ENCODE measurements at places on chromosomes 6 and 20.
A peak's percentile ranks its signal among the peaks of the same experiment; 100 is the strongest.

GRCh38 chr6:156827382-156827781 lies 50.2 kb downstream of the ARID1B start:
- no peak for DNase-seq

DNA sequence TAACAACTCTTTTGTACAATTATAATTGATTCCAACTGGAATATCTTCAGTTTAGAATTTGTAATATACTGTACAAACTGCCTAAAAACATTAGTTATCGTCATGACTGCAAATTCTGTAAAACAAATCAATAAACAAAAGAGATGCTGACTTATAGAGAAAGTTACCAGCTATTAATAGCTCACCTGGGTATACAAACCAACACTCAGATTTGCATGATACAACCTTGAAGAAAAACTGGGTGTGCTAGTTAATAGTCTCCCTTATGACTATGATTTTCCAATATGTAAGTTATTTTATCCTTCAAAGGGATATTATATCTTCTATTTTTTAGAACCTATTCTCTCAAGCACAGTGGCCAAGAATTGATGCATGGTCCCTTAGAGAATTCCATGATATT lies 698.5 kb downstream of the FRK start:
- DNase-seq: no peak

DNA sequence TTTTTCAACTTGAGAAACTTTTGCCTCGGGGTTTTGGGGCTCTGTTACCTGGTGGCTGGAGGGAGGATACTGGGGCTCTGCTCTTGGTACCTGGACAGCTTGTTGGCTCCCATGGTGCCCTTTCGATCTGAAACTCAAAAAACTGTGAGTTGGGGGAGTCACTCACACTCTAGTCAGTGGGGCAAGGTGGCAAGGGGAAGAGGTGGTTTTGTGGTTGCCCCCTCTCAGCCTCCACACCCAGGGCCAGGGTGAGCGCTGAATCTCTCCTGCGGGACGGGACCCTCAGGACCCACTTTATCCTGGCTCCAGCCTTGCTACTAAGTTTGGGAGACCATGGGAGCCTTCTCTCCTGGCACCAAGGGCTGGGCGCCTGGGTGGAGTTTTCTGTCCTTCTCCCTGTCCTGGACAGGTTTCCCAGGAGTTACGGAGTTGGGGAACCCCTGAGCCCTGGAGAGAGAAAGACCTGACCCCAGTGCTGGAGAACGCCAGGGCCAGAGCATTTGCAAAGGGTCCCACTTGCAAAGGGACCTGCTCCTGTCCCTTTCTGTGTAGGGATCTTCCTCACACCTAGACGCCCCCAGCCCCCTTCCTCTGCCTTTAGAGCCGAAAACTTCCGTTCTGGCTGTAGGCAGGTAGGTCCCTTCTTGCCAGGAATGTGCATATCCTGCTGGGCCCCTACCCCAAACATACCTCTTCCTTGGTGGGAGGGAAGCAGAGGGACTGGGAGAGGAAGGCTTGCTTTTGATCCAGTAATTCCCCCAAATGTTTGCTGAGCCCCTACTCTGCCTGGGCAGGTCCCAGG lies 2.9 kb downstream of the FOXP4 start:
- no peak for DNase-seq

DNA sequence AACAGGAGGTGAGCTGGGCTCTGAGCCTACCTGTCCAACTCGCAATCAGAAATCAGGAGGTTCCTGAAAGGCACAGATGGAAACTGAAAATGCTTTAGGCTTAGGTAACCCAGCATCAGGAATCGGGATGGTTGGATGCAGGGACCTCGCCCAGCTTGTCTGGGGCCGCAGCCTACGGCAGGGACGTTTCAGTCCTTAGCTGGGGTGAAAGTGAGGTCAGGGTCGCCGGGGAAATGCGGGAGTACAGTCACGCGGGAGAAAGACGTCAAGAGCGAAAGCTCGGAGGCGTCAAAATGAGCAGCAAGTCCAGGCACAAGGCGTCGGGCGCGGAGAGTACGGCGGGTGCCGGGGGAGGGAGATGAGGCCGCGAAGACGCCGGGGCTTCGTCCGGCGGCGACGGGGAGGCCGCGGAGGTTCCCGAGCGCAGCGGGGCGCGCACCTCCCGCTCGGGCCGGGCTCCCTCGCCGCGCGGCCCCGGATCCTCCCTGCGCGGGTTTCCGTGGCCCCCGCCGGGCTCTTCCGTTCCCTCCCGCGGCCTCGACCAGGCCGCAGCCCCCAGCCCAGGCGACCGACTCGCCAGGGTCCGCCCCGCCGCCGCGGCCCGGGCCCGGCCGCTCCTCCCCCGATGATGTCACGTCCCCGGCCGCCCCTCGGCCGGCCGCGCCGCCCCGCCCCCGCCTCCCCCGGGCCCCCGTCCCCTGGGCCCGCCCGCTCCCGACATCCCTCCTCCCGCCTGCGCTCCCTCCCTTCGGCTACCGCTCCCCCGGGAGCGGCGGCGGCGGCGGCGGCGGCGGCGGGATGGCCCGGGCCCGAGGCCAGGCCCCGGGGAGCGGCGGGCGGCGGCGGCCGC lies at the start of gene EBF4:
EBF4 (plus strand) TSS at position 745 of the 850 bp plus-strand sequence. CDS start 866 bp downstream, outside the sequence.
- DNase-seq: peak; percentile 20

- no peak for DNase-seq
Observed at GRCh38 chr6:83758533-83758932, 49.6 kb upstream of the SNAP91 start.

DNA sequence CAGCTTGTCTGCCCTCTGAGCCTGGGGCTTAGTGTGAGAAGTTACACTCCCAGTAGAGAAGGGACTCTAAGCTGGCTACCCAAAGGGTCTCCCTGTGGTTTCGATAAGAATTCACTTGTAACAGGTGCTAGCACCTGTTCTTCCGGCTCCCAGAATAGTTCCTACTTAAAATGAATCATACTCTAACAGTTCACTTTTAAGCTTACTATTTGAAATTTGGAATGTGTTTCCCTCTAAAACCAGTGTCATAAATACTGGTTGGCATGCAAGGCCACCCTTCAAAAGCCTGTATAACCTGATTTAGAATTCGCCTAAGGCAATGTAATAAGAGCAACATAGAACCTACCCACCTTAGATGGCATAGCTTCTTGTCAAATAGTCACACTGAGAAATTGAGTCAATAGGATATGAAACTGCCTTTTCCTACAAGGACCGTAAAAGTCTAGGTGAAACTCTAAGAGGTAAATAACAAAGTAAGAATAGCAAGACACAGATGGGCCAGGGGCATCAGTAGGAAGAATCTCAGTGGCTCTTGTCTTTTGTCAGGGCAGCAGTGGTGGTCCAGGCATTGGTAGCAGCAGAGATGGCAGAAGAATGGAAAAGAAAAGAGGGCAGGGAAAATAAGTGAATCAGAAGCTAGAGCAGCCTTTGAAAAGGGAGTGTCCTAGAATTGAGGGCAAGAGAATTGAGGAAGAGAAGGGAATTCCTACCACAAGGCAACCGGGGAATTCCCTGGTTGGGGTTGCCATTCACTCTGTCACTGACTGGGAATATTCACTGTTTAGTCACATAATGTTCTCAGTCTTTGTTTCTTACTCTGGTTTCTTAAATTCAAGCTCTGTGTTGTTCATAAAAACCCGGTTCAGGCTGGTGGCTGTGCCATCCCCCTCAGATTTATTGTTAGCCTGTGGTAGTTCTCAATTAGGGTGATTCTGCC lies 91.5 kb downstream of the HIVEP2 start:
- DNase-seq: no peak

- DNase-seq: no peak
Observed at GRCh38 chr6:112485827-112486212, 138.7 kb downstream of the RFPL4B start.

GRCh38 chr6:37947468-37947867 lies 127.9 kb downstream of the ZFAND3 start:
- DNase-seq: no peak

GRCh38 chr6:161954077-161954476 lies 680.2 kb upstream of the AGPAT4 start:
- no peak for DNase-seq

DNA sequence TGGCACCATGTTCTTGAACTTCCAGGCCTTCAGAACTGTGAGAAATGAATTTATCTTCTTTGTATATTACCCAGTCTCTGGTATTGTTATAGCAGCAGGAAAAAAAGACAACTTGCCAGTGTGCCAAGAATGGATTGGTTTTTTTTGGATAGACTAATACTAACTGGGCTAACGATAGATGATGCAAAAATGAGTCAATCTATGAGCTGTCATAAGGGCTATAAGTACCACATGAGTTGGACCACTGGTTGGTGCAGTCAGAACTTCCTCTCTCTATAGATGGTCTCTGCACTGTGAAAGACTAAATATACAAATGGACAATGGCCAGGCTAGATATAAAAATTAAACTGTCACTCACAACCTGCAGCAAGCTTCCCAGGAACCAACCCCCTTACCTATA lies 87.6 kb upstream of the COL21A1 start:
- no peak for DNase-seq

GRCh38 chr20:58570204-58570859 lies 55.1 kb upstream of the APCDD1L start:
- DNase-seq: no peak

DNA sequence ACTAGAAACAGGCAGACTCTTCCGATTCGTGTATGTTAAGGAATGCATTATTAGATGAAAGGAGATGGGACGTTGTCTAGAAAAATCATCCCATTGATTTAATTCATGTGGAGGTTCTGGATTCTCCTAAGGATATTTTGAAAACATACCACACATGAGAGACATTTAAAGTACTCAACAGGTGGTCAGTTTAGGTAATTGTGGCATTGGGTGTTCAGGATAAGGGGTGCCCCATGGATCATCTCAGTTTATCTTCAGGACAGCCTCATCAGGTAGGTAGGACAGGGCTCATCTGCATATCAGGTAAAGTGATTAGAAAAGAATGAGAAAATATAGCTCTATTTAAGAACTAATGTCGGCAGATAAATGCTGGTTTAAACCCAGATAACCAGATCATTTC lies 15.9 kb upstream of the PDE10A start:
- DNase-seq: no peak

GRCh38 chr6:63923139-63923739 lies 287.6 kb downstream of the PHF3 start:
- DNase-seq: peak; percentile 15

DNA sequence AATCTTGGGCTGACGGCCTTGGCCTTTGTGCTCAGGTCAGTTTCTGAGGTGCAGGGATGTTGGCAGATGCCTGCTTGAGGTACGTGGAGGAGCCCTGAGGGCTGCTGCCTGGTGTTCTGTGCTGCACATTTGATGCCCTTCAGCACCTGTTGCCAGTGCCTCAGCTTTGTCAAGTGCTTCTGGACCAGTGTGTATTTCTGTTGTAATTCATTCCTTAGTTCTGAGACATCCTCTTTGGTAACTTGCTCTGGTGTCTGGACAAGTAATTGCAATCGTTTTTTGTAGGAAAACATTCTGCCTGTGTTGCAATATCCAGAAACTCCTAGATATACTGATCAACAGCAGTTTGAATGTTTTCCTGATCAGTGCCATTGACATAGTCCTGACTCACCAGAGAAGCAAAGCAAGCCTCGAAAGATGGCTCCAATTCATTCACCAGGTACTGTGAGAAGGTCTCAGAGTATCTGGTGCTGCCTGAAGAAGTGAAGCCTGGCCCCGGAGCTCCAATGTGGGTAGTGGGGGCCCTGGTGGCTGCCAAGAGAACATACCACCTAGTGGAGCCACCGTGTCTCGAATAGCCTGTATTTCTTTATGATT lies 26.7 kb downstream of the ZNF337 start:
- DNase-seq: no peak

GRCh38 chr6:12875051-12875450 lies 158.5 kb downstream of the PHACTR1 start:
- no peak for DNase-seq

- no peak for DNase-seq
Observed at GRCh38 chr6:41171908-41172307, 9.0 kb upstream of the TREM2 start.

DNA sequence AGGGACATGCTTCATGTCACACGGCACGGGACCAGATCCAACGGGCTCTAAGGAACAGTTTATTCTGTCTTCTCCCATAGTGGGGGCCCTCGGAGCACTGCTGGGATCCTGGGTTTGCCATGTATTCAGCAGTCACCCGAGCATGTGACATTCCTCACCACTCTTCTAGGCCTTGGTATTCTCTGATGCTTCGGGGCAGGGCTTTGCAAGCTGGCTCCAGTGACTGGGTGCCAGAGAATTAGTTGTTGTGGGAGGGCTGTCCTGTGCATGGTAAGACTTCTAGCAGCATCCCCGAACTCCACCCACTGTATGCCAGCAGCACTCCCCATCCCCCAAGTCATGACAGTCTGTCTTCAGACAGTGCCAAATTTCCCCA lies 5.4 kb downstream of the CCN5 start:
- no peak for DNase-seq

- no peak for DNase-seq
Observed at GRCh38 chr6:22036699-22037098, 260.1 kb downstream of the PRL start.

DNA sequence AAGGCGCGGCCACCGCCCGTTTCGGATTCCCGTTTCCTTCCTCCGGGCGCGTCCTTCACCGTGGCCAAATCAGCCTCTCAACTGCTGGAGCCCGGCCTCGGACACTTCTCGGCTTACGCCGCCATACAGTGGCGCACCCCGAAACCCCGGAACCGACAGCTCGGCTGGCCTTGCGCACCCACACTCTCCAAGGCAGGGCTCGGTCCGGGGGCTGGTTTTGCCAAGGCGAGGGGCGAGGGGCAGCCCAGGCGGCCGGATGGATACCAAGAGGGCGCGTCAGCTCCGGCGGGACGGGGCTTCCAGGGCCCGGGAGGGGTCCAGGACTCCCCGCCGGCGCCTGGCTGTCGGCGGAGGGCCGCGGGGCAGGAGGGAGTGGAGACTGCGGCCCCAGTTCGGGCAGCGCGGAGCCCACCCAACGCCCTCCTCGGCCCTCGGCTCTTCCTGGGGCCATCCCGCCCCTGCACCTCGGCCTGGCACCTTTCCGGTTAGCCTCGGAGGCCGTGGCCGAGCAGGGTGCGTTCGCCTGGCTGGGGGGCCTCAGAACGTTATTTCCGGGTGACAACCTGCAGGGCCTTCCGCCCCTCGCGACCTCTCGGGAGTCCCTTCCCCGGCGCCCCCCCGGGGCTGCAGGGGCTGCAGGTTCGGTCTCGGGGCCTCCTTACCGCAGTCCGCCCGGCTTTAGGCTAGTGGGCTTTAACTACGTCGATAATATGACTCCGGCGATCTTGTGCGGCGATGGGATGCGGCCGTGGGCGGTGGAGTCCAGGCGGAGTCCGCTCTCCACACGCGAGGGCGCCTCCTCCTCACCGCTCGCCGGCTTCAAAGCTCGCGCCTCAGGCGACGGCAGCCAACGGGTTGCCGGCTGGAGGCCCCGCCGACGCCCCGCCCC lies 697 bp upstream of the CEP43 start:
- no peak for DNase-seq

Measured in NCI-H526 treated with DMSO at 0.1 percent for 48 hours (cell line).